ENCODE measurements at places on chromosomes 12 and 14.

GRCh38 chr12:123954647-123955350 lies 17.8 kb downstream of the CCDC92 start:
- no peak for DNase-seq

GRCh38 chr14:26389646-26390508 lies 208.0 kb downstream of the NOVA1 start:
- no peak for DNase-seq

DNA sequence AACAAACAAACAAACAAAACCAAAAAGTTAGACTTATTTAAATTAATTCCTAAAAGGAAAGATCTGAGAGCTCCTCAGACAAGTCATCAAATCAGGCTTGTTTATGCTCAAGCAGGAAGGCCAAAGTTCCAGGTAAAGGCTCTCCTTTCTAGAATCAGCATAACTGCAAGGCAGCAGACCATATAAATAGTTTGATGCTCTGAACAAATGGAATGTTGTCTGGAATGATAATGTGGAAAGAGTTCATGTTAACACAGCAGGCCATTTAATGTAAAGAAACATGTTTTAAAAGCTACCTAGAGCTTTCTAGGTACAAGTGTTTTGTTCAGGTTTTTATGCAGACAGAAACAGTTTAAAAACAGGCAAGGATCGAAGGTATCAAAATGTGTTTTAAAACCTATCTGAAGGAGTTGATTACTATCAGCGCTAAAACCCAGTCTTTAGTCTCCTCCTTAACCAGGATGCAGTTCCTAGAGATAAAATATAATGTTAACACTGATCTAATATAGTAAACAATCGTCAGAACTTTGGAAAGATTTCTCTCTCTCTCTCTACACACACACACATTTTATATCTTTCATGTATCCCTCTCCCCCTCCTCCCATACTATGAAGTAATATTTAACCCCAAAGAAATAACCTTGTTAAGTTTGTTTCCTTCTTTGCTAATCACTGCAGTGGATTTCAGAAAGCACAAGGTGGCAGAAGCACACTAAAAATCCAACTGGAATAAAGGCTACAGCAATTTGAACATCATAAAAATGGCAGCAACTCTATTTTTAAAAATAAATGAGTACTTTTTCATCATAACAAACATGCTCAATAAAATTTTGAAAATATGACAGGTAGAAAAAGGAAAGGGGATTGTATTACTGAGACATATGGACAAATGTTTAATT lies 135.5 kb downstream of the PAWR start:
- DNase-seq, result no peak

DNA sequence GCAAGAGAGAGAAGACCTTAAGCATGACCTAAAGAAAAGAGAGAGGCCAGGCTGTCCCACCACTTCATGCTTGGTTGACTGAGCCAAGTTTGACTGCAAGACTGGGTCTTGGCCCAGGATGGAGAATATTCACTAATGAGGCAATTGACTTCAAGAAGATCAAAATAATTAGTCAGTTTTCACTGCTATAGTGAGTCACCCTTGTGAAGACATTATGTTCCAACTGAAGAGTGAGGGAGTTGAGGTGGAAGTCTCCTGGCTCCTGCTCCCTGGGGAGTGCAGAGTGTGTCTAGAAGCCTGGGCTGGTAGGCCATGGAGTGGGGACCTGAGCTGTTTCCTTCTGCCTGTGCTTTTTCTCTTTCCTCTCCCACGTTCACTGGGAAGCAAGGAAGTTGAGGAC lies 117.6 kb downstream of the CACNA1C start:
- no peak for DNase-seq
